Cardiac septum (tissue), 1 donor: ENCODE measurements at places on chromosomes 3 and 15. TPM values are rescaled to one million over a fixed set of nuclear protein-coding genes. Genes with fewer than 3 reads are reported as not detected.
A peak's percentile ranks its signal among the peaks of the same experiment; 100 is the strongest.

DNA sequence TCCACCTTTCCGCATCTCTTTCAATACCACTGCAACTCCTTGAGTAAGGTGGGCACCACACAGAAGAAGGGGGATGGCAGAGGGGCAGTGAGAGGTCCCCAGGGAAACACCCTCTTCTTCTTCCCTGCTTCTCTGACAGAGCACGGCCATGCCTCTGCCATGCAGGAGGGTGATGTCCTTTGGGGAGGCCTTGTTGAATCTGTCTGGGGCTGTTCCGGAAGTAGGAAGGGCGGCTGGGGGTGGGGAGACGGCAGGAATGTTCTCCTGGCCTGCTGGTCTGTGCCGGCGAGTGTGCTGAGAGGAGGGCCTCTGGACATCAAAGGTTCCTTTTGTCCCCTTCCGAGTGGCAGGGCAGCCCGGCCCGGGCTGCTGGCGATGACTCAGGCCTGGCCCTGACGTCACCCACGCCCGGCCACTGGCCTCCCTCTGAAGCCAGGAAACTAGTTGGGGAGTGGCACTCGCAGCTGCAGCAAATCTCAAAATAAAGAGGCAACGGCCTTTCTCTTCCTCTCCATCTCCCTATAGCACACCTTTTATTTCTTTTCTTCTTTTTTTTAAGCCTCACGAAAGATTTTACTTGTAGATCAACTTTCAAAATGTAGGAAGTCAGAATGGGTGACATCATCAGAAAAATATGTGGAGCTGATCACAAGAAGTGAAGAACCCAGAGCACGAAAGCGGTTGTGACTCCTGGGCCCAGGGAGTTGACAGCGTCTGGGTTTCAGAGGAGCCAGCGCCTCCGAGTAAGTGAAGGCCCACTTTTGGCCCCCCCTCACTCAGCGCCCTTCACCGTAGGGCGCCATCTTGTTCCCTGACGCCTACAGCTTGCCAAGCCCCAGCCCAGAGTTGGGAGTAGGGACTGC, at the start of gene ZBTB38:
Gene ZBTB38 (plus strand): TSS at position 443 of the 863 bp plus-strand sequence. CDS start 73,885 bp downstream, outside the sequence.
- peak; percentile 95 for DNase-seq

DNA sequence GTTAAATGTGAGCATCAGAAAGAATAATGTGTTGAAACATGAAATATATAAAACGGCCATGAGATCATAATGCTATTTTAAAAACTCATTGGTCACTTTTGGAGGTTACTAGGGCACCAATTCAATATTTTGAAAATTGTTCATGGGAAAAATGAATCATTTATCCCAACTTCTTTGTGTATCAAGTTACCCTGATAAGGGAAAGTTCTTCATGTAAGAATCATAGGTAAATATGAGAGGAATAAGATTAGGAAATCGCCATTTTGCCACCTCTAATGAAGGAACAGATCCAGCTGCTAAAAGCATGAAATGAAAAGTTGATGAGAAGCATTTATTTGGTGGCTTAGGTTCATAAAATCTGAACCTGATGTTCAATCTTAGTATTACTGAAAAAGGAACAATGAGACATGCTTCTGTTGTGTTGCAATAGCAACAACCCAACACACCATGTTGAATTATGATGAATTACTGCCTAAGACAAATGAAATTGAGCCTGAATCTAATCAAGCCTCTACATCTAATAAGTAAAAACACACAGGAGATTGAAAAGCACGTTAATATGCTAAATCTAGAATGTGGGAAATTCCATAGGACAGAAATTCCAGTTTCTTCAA, 32.5 kb downstream of the ABHD5 start:
- no peak for DNase-seq

GRCh38 chr3:15787941-15788340, 9.8 kb downstream of the ANKRD28 start:
- no peak for DNase-seq

DNA sequence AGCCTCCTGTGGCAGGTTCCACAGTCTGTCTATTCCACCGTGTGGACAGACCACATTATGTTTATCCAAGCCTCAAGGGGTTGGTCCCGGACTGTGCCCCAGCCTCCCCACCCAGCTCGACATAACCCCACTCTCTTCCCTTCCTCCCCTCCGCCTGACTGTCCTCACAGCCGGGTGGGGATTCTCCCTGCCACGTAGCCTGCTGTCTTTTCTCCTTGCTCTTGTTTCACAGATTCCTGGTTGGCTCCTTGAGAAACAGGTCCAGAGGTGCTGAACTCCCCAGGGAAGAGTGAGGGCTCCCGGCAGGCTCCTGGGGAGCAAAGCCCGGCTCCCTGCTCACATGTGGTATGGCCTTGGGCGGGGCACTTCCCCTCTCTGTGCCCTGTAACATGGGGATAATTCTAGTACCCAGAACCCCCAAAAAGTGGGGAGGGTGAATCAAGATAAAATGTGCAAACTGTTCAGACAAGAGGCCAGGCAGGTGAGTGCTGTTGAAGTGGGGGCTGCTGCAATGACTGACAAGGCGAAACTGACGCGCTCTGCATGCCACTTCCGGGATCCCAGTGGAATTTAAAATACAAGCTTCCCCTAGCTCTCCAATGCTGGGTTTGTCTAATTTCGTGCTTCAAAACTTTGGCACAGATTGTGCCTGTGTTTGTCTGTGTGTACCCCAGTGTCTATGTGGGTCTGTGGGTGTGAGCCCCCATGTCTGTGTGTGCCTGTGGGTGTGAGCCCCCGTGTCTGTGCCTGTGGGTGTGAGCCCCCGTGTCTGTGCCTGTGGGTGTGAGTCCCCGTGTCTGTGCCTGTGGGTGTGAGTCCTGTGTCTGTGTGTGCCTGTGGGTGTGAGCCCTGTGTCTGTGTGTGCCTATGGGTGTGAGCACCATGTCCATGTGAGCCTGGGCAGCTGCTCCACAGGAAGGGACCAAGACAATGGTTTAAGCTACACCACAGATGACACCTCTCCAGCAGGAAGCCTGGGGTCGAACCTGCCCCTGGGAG, 160.6 kb upstream of the IQSEC1 start:
- DNase-seq: no peak

- no peak for DNase-seq
These were observed 36.3 kb downstream of the SERPINI2 start for GRCh38 chr3:167437428-167438139.

DNA sequence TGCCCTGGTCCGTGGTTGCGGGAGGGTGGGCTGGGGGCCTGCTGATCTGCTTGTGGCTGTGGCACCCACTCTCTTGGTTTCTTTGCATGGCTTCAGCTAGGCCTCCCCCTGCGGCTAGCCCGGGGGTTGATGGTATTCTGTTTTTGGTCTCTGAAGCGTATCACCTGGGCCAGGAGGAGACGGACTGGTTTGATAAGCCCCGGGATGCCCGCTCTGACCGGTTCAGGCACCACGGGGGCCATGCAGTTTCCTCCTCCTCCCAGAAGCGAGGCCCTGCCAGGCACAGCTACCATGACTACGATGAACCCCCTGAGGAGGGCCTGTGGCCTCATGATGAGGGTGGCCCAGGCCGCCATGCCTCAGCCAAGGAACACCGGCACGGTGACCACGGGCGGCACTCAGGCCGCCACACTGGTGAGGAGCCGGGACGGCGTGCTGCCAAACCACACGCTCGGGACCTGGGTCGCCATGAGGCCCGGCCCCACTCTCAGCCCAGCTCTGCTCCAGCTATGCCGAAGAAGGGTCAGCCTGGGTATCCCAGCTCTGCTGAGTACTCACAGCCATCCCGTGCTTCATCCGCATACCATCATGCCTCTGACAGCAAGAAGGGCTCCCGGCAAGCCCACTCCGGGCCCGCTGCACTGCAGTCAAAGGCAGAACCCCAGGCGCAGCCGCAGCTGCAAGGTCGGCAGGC, 11.3 kb upstream of the APEH start:
- no peak for DNase-seq

ZNF860 gene
- 0.16 TPM for total RNA-seq

DNA sequence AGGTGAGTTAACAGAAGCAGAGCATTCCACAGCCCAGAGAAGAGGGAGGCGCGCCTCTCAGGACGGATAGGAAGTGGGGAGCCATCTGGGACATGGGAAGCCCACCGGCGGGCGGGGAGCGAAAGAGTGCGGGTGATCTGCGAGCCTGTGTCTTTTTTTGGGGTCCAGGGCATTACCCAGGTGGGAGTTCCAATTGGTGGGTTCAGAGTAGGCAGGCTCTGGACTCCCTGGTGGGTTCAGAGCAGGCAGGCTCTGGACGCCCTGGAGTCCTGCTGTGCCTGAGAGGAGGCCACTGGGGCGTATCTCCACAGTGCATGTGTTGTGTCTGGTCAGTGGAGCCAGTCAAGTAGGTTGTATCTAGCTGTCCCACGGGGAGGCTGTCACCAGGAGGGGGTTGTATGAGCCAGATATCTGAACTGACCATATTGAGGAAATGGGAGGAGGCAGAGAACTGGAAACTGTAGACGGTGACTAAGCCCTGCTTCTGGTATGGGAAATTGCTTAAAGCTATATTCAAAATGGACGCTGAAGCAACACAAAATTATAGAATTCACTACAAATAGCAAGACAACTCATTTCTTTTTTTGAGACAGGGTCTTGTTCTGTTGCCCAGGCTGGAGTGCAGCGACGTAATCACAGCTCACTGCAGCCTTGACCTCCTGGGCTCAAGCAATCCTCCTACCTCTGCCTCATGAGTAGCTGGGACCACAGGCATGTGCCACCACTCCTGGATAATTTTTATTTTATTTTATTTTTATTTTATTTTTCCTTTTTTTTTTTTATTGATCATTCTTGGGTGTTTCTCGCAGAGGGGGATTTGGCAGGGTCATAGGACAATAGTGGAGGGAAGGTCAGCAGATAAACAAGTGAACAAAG, 34.5 kb upstream of the CHST2 start:
- no peak for DNase-seq

DNA sequence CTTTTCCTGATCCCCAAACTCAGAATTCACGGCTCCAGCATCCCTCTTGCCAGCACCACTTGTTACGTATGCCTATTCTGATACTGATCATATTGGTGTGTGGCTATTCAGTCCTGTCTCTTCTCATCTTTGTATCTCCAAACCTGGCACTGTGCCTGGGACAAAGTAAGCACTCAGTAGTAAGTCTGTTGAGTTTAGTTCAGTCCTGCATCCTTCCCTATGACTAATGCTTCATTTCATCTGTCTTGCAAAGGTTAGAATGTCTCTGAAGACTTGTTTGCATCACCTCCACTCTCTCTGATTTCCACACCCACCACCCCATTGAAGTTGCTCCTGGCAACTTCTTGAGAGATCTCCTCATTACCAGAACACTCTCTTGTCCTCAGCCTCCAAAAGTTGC, 80.3 kb downstream of the HMG20A start:
- DNase-seq: no peak

DNA sequence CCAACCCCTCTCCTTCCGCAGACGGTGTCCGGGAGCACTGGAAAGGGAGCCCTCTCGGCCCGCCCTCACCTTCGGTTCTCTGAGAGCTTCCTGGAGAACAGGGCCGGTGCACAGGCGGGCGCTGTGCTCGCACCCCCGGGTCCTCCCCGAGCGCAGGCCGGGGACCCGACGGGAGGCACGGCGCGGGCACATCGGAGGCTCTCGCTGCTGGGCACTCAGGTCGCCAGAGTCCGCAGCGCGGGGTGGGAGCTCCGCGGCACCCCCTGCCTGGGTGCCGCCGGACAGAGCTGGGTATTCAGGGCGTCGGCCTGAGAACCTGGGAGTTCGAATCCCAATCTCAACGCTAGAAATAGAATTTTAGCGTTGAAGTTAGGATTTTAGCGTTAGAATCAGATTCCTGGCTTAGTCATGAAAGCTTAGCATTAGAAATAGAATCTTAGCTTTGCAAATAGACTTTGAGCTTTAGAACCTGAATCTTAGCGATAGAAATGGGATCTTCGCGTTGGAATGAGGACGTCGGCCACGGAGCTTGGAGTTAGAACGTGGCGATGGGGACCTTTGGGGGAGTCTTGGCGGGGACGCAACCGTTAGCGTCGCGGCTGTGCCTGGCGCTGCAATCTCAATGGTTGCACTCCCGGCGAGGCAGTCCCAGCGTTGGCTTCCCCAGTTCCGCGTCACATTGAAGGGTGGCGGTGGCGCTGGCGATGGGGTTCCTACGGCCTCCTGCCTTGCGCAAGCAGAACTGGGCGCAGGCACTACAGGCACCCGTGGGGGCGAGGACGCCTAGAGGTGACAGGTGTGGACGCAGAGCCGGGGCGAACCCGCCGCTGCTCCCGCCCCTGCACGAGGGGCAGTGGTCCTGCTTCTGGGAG, 549 bp downstream of the TRH start:
- DNase-seq: no peak

DNA sequence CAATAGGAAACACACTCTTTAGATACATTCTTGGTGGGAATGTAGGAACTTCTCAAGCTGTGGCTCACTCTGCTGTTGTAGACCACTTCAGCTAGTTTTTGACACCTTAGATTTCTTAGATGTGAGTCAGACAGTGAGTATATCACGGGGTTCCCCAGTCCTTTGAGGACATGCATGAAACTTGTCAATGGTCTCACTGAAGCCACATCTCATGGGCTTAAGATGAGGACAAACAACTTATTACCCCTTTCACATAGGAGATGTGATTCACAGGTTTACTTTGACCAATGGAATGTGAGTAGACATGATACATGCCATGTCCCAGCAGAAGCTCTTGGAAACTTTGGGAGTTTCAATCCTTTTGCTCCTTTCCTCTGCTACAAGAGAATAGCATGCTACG, 325.5 kb downstream of the CHST2 start:
- DNase-seq: no peak

GRCh38 chr3:159513867-159514380, 474.7 kb upstream of the IL12A start:
- no peak for DNase-seq

RFT1 gene
- 8.6 TPM for total RNA-seq

GRCh38 chr3:195956577-195956976, 48.2 kb upstream of the TNK2 start:
- DNase-seq: no peak

LMCD1 gene
- total RNA-seq: 57.6 TPM

GRCh38 chr15:67685716-67686115, 139.6 kb upstream of the SKOR1 start:
- DNase-seq: no peak

DNA sequence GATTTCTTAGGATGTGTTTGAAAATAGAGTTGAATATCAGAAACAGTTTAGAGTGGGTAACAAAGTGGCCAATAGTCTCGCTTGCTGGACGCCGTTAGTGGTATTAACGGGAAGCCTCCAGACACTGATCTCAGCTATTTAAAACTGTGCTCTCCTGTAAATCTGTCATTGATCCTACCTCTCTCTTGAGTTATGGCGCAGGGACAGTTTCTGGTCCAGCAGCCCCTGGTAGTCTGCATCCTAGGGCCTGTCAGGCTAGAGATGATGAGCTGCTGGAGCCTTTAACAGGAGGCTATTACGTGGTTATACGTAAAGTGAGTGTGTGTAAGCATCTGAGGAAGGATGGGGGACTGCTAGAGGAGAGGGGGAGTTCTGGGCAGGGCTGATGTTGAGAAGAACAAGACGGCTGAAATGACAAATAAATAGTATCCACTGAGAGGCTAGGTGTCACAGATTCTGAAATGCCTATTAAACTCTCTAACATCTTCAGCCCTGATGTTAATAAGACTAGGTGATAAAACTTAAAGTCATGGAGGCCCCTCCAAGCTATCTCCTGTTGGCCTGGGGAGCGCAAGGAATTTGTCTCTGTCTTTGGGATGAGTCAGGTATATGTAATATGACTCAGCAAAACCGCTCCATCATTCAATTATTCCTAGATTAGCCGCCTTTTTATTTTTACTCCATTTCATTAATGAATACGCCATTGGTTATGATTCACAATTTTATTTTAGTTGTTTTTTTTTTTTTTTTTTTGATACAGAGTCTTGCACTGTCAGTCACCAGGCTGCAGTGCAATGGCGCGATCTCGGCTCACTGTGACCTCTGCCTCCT, 155.7 kb downstream of the GREM1 start:
- DNase-seq: no peak

OR5K3 gene
- total RNA-seq: not detected

GRCh38 chr3:196463478-196463756, 31.2 kb upstream of the UBXN7 start:
- no peak for DNase-seq
